ENCODE measurements at places on chromosomes 6 and 20.
A peak's percentile ranks its signal among the peaks of the same experiment; 100 is the strongest.

DNA sequence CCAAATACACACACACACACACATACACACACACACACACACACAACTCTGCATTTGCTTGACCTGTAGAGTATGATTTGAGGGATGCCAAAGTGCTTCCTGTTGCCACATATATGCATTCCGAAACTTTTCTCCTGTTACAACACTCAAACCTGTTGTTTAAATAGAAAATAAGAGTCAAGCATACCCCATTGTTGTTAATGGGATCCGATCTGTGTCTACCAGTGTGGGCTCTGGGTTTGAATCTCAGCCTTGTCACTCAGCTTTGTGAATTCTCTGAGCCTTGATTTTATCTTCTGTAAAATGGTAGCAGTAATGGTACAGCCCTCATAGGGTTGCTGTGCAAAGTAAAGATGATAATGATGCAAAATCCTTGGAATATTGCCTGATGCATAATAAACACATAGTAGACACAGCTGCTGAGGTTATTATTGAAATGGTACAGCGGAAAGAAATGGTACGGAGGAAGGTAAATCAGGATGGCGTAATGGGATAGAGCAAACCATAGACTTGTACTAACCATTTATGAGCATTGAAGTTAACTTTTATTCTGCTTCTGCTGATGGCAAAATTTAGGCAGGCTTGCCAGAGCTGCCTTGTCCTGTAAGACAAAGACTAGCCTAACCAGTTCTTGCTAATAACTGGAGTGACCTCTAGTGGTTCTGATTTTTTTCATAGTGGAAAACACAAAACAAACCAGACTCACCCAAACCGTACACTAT, 113.5 kb upstream of the PHACTR1 start:
- DNase-seq, result peak; percentile 35

DNA sequence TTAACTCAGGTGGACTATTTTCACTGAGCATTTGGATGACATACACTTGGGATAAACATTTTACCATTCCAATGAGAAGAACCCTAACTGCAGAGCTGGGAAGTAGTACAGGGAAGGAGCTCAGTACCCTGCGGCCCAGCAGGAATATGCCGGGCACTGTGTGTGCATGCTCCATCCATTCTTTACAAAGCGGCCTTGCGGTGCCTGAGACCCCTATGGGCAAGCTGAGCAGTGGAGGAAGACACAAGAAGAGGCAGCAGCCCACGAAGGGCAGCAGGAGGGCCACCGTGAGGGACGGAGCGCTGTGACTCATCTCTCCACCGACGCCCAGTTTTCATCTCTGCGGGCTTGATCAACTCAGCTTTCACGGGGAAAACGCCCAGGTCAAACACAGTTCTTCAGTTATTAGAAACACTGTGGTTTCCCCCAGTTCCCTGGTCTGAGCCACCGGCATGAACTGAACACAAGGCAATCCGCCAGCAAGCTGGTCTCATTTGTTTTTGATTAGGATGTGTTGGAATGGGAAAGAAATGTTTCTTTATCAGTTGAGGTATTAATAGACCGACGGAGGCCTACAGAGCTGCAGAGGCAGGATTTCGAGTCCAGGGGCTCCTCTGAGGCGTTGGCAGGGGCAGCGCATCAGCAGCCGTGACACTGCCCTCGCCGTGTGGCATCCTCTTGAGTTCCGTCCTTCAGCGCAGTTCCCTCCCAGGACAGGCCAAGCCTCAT, 44.9 kb downstream of the IRF4 start:
- no peak for DNase-seq

DNA sequence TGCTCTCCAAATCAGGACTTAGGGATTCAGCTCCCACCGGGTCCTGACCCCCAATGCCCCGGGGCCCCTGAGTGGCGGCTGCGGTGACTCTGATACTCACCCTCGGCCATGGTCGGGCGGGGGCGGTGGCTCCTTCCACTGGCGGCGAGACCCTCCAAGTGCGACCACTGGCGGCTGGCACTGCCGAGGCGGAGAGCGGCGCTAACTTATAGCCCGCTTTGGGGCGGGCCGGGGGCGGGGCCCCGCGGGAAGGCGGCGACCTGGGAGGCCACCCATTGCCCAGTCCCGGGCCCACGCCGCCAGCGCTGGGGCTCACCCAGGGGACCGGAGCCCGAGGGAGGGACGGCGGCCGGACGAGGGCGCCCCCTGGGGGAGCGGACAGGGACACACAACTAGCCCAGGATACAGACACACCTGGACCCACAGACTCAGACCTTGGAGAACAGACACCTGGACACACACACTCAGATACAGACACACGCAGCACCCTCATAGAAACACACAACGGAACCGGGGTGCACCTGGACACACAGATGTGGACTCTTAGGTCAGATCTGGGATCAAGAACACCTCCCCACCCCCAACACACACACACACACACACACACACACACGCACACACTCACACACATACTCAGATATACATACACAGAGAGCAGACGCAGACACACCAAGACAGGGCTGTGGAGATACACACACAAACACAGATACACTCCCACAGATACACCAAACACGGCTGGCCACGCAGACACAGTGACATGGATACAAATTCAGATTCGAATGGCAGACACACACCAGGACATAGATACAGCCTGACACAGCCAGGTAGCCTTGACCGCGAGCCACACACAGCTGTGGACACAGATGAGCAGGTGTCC, at the start of gene TGM2:
TGM2 (minus strand) TSS at position 182 of the 877 bp plus-strand sequence; CDS start at position 110, 72 bp downstream.
- DNase-seq, result peak; percentile 87

GRCh38 chr20:18686696-18687095, 98.8 kb downstream of the DTD1 start:
- no peak for DNase-seq

- no peak for DNase-seq
Observed at GRCh38 chr6:3578981-3579380, 122.1 kb upstream of the SLC22A23 start.

- no peak for DNase-seq
Observed at GRCh38 chr20:17663040-17663399, 19.0 kb downstream of the RRBP1 start.

GRCh38 chr6:170096191-170096802, 194.6 kb downstream of the DLL1 start:
- DNase-seq, result peak; percentile 30

- DNase-seq, result no peak
Observed at GRCh38 chr20:49167811-49168507, 20.2 kb downstream of the STAU1 start.

DNA sequence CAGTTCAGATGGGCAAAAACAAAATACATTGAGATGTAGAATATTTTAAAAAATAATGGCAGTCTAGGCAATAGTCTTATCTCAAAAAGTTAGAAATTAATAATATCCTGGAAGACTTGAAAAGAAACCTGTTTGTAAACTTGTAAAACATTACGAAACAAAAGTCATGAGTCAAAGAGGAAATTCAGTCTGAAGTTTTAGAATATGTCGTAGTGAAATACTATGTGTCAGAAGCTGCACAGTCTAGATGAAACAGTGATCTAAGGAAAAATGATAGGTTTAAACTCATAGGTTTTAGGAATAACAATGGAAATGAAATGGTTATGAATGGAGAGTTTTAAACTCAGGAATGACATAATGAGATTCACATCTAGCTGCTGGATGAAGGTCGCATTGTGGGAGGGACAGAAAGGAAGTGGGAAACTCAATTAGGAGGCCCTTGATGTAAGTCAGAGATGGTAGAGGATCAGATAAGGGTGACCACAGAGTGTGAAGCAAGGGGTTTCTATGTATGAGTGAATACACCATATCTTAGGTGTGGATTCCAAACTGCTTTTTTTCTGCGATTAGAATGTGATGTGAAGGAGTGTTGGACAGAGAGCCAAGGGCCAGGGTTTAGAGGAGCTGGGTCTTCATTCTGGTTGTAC, 2.8 kb downstream of the SNRPB2 start:
- DNase-seq, result no peak

DNA sequence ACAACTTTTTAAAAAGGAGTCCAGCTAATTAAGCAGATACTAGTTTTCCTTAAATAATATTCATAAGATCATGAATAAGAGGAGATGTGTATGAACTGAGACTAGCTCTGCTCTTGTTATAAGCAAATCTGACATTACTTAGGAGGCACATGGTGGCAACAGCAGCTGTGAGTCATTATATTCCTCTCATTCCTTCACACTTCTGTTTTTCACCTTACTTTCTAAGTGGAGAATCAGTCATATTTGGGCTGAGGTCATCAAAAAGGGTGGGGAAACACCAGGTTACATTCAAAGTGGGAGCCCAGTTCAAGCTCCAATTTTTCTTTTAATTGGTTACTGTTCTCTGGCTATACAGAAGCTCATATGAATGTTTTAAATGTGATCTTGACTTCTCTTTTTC, 6.0 kb upstream of the RIPPLY2 start:
- no peak for DNase-seq

GRCh38 chr6:32154514-32155161, 697 bp downstream of the PPT2 start:
- peak; percentile 76 for DNase-seq

DNA sequence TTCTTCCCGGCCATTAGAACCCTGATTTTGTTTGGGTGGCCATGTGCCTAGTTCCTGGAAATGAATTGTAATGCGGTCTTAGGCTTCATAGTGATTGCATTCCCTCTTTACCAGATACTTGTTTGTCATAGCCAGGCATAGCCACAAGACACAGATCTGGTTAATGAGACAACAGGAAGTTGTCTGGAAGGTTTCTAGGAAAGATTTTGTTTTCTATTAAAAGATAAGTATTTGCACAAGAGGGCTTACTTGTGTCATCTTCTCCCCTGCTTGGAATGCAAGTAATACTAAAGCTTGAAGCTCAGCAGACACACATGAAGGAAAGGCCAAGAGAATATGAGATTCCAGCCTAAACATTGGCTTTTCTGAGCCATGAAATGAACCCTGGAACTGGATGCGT, 12.9 kb downstream of the FARS2 start:
- no peak for DNase-seq

- DNase-seq, result no peak
Observed at GRCh38 chr20:49381558-49382493, 100.6 kb downstream of the KCNB1 start.

DNA sequence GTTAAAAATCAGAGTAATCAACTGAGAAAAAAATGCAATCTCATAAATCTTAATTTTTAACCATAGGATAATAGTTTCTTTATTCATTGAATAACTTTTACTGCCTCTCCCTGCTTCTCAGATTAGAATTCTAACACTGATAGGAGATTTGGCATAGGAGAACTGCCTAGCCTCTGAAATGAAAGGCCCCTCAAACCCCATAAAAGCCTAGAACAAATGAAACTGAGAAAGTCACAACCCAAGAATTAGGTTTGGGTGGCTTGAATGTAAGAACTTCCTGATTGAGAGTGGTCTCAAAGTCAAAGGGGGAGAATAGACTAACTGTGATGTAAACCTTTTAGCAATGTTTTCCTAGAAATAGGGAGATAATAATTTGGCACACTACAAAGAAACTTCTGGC, 52.2 kb downstream of the SAMD5 start:
- DNase-seq, result no peak

DNA sequence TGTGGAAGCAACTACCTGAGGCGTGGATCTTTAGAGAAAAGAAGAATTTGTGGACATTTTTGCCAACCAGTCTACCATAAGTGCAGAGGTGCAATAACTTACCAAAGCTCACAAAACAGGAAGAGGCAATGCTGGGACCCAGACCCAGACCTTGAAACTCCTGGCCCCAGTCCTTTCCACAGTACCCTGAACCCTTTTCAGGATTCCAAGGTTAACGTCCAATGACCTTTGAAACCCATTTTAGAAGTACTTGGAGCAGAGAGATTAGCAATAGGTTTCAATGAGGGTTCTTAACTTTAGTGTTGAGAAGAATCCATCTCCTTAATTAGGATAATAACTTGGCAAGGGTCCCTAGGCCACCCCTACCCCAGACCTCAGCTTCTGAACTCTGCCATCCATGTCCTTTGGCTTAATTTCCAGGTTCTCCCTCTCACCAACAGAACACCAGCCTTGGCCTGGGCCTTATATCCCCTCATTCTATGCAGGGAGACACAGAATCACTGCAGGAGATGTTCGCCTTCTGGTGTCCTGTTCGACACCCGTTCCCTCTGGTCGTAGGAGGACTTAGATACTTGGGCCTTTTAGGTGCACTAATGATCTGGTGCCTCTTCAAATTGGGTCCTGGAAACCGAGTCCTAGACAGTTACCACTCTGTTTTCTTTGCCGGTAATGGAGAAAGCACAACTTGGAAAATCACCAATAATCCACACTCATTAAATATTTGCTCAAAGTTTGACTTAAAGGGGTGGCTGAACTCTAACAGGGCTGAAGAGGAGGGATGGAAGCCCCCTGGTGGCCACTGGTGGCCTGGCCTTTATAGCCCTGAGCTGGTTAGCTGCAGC, 40.6 kb downstream of the ISM1 start:
- peak; percentile 77 for DNase-seq

DNA sequence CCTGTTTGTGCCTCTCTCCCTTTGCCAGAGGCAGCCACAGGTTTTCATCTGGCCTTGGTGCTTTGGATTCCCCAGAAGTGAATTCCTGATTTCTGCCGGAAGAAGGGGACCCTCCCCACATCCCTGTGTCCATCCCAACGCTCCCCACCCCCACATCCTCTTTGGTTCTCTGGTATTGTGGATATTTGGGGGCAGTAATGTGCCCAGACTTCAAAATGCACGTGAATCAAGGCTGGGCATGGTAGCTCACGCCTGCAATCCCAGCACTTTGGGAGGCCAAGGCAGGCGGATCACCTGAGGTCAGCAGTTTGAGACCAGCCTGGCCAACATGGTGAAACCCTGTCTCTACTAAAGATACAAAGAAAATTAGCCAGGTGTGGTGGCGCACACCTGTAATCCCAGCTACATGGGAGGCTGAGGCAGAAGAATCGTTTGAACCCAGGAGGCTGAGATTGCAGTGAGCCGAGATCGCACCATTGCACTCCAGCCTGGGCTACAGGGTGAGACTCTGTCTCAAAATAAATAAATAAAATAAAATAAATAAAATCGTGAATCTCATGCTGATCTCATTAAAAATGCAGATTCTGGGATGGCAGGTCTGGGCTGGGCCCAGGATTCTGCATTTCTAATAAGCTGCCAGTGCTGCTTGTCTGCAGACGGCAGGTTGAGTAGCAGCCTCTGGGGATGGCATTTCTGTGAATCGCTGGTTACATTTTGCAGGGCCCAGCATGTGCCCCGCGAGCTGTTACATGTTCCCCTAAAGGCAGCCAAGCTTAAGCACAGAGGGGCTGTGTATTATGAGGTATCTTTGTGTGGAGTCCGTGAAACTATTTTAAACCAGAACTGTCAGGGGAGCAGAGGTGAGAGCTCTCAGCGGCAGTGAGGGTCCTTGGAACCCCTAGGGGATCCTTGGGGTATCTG, 49.0 kb downstream of the SYNJ2 start:
- DNase-seq, result no peak

GRCh38 chr20:63171991-63172390, 43.9 kb downstream of the YTHDF1 start:
- DNase-seq, result no peak

DNA sequence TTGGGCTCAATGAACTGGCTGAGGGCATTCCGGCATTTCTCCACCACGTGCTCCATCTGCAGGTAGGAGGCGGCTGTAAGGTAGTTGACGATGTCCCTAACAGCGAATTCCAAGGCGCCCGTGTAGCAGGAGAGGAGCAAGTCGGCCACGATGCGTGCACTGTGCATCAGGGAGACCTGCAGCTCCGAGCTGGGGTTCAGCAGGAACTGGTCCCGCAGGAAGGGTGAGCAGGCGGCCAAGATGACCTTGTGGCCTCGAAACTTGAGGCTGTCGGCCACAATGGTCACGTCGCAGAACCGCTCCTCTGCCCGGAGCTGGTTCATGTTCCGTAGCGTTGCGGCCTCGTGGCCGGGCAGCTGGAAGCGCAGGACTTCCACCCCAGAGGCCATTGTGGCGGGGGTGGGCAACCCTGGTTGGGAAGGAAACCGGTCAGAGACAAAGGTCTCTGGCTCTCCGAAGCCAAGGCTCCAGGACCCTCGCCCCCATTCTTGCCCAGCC, 920 bp downstream of the ZBTB12 start:
- no peak for DNase-seq
